MG63 (cell line): ENCODE measurements at places on chromosomes 7 and 10. TPM values are rescaled to one million over a fixed set of nuclear protein-coding genes. Genes with fewer than 3 reads are reported as not detected.

DNA sequence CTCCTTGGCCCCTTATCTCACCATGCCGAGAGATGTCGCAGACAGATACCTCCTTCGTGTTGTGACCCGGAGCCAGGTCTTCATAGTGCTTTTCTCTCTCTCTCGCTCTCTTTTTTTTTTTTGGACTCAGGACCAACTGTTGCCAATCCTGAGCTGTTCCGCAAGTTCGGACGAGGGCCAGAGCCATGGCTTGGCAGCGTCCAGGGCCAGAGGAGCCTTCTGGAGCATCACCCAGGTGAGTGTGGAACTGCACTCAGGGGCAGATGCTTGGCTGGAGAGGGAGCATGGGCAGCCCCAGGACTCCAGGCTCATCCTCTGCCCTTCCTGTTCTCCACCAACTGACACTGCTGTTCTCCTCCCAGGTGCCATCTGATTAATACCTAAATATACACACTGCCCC is 7.8 kb downstream of the ZNF862 start:
- DNase-seq = no peak

- no peak for DNase-seq
These were observed 20.6 kb downstream of the WIPF3 start for GRCh38 chr7:29826904-29827303.

TYW1 gene
- 3.9 and 6.8 TPM in 2 replicates for total RNA-seq

GRCh38 chr7:117123311-117123926 is 170.1 kb downstream of the ST7 start:
- no peak for DNase-seq

FAS gene
- 12.5 and 13.9 TPM in 2 replicates for total RNA-seq

DNA sequence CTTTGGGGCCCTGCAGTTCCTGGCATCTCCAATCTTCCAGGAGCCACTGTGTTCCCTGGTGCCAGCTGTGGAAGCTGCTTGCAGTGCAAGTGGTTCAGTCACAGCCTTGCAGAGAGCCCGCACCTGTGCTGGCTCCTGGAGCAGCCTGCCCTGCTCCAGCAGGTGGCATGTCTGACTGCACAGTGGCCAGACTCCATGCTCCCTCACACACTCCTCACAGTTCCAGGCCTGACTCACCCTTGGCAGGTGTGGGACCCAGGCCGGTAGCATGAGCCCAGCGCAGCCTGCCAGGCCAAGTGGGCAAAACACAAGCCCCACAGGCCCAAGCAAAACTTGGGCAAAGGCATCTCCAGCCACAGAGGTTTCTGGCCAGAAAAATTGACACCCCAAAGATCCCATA is 33.6 kb upstream of the RELN start:
- DNase-seq = no peak

GRCh38 chr10:84427903-84428650 is 99.7 kb downstream of the CCSER2 start:
- no peak for DNase-seq

- DNase-seq = no peak
These were observed 42.1 kb downstream of the SCIN start for GRCh38 chr7:12612622-12613021.

ZNF804B gene
- not detected in 2 replicates for total RNA-seq

DNA sequence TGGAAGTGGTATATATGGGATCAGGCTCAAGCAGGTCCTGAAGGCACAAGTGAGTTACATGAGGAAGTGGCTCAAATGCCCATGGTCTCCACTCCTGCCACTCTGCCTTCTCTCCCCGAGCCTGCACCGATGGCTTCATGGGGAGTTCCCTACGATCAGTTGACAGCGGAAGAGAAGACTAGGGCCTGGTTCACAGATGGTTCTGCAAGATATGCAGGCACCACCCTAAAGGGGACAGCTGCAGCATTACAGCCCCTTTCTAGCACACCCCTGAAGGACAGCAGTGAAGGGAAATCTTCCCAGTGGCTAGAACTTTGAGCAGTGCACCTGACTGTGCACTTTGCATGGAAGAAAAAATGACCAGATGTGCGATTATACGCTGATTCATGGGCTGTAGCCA is 95.3 kb downstream of the HOXA1 start:
- no peak for DNase-seq

TMEM213 gene
- total RNA-seq = not detected in 2 replicates

TAC1 gene
- not detected in 2 replicates for total RNA-seq

- no peak for DNase-seq
These were observed 30.6 kb downstream of the MYL10 start for GRCh38 chr7:101598422-101598985.

DNA sequence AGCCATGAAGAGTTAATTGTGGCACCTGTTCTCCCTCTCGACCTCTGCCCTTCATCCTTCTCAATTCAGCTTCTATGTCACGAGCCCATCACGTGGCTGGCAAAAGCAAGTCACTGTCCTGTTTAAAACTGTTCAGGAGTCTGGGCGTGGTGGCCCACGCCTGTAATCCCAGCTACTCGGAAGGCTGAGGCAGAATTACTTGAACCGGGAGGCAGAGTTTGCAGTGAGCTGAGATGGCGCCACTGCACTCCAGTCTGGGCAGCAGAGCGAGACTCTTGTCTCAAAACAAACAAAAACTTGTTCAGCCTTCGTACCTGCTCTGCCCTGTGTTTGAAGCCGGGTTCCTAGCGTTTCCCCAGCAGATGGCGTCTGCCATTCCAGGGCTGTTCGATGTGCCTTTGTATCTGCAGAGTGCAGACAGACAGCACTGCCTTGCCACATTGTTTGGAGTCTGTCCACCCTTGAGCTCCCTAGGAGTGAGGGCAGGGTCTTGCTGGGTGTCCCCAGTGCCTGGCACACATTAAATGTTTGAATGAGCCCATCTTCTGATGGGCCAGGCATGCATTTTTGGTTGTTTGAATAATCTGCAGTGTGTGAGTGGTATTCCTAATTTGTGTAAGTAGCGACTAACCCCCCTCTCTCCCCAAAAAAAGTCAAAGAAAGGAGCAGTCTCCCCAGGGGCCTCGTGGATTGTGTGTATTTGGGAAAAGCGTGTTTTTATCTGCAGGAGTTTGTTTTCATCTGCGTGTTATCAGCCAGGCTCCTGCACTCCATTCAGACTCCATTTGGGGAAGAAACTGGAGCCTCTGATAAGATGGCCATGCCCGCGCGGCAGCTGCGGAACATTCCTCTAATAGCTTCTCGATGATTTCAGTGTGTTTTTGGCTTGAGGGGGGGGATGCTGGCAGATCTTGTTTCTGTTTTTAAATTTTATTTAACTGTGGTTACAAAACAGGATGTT is 61.2 kb downstream of the DNAJB6 start:
- DNase-seq = no peak

GRCh38 chr10:3008518-3009195 is 58.7 kb upstream of the PFKP start:
- no peak for DNase-seq

GRCh38 chr10:70563230-70563629 is 39.3 kb downstream of the PRF1 start:
- no peak for DNase-seq

GRCh38 chr7:43942997-43943396 is 16.8 kb downstream of the UBE2D4 start:
- no peak for DNase-seq

DNA sequence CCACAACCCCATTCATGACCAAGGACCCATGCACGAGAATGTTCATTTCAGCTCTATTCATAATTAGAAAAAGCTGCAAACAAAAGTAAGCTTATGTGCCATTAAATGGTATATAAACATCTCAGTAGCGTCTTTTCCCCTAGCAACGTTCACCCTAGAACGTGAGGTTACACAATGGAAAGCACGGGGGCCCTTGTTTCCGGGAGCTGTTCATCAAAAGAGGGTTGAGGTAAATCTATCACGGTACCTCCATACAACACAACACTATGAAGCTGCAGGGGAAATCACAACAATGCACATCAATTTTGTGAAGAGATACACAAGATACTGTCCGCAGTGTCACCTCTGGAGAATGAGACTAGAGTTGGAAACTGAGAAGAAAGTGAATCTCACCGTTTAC is 80.9 kb upstream of the DDC start:
- DNase-seq = no peak

DNA sequence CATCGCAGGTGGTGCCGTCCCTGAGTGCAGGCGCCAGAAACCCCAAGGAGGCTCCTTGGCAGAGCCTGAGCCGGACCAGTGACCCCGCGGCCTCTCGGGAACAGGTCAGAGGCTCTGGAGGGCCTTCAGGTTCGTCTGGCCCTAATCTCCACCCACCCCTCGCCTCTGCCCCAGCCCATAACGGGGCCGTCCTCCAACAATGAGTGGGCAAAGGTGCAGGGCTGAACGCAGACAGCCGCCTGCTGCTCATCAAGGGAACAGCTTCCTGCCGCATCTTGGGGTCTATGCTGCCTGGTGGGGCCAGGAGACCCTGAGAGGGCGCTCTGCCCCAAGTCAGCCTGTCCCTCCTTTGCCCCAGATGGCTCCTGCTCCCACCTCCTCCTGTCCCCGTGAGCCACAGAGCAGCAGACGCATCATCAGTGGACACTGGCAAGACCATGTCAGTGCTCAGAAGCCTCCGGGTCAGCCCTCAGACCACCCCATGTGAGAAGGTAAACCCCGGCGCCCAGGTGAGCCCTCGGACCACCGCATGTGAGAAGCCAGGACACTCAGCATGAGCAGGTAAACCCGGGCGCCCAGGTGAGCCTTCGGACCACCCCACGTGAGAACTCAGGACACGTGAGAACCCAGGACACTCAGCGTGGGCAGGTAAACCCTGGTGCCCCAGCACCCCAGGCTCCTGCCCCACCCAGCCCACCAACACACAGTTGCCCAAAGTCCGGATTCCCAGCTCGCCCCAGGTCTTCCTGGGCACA is 142.0 kb downstream of the PTPRN2 start:
- no peak for DNase-seq
